ENCODE measurements at places on chromosomes 2 and 18.

DNA sequence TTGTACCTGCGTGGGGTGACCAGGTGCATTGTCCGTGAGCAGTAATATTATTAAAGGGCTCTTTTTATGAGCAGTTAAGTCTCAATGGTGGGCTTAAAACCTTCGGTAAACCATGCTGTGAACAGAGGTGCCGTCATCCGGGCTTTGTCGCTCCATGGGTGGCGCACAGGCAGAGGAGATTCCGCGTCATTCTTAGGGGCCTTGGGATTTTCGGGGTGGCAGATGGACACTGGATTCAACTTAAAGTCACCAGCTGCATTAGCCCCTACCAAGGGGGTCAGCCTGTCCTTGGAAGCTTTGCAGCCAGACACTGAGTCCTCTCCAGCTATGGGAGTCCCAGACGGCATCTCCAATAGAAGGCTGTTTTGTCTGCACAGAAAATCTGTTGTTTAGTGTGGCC is 107.7 kb downstream of the NFATC1 start:
- no peak for DNase-seq

DNA sequence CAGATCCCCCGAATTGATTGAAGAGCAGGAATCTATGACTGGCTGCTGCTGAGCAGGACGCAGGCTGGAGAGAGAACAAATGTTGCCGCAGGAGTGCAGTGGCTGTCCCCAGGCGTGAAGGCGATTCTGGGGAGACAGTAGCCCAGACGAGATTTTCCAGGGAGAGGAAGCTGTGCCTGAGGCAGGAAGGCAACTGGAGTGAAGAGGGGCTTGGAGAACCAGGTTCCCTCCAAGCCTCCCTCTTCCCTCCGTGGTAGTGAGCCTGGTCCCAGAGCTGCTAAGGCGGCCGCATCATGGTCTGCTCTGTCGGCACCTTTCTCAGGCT is 1.3 kb upstream of the NPPC start:
- no peak for DNase-seq

GRCh38 chr18:30512872-30513271 is 529.7 kb downstream of the DSC3 start:
- DNase-seq, result no peak

- peak; percentile 54 for DNase-seq
These were observed 48.2 kb upstream of the MAP3K20 start for GRCh38 chr2:173027181-173028128.

- DNase-seq, result no peak
These were observed 595.5 kb downstream of the FBXO15 start for GRCh38 chr18:73552171-73552570.

DNA sequence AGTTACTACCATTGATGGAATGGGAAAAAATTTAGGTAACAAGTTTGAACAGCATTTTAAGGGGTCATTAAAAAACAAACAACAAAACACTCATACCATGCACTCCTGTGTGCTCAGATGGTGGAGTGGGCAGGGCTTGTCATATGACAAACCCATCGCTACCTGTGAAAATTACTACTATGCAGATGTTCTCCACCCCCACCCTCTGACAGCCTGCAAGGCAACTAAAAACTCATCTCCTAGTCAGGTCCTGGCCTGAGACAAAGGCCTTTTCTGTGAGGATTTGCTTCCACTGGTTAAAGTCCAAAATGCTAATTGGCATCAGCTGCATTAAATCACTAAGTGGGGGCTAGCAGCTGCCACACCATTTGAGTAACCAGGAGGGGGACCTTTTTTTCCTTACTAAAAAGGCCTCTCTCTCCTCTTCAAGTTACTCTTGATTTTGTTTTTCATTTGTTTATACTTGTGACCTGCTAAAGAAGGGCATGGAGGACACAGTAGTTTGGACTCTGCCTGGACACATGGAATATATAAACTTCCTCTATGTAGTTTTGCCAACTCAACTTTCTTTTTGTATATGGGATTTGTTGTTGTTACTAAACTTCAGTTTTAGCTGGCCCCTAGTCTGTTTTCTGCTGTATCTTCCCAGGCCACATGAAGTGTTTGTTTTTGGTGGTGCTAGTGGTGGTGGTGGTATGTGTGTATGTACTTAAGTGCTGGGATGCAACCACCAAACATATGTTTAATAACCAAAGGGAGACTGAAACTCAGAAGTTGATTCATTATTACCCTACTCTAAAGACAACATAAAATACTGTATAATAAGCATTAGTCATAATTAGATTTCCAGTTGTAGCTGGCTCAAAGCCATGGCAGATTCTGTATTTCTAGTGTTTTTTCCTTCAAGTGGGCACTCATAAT is 121.3 kb downstream of the MAP4K4 start:
- no peak for DNase-seq

DNA sequence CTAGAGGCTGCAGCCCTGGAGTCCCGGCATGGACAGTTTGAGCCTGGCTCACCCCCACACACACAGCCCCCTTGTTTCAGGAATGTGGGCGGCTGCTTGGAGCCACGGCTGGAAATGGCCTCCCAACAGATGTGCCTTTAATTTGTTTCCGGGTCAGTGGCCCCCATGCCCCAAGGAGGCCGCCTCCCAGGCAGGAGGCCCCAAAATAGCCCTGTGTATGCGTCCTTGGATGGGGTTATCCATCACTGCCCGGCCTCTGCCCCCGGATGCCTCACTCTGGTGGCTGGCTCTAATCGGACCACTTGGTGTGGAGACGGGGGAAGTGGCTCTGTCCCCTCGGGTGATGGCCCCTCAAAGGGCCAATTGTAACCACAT is 151.9 kb upstream of the MYCN start:
- DNase-seq, result no peak

GRCh38 chr2:83874712-83875430 is 584.2 kb downstream of the SUCLG1 start:
- no peak for DNase-seq

- DNase-seq, result no peak
These were observed 74.3 kb upstream of the TNP1 start for GRCh38 chr2:216934151-216934550.

DNA sequence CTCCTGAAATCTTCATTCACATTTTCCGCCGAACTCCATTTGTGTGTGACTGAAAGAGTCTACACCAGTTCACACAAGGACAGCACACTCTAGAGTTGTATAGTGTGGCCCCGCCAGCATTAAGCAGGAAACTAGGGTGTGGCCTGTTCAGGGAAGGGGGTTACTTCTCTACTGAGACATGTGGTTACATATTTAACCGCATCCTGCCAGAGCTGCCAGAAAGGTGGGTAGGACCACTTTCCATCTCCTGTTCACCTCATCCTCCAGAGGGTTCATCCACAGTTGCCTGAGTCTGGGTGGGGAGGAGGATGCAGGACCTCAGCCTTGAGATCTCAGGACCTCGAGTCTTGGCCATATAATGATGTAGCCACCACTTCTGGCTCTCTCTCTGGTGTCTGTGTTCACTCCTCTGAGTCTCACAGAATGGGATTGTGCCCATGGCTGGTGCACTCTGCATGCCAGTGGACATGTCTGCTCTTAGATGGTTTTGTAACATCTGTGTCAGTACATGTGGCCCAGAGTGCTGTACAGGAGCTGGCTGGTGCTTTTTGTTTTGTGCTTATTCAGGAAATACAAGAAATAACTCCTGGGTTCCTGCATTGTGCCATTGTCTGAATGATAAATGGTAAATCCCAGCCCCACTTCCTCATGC is 7.7 kb upstream of the SP140L start:
- peak; percentile 26 for DNase-seq

DNA sequence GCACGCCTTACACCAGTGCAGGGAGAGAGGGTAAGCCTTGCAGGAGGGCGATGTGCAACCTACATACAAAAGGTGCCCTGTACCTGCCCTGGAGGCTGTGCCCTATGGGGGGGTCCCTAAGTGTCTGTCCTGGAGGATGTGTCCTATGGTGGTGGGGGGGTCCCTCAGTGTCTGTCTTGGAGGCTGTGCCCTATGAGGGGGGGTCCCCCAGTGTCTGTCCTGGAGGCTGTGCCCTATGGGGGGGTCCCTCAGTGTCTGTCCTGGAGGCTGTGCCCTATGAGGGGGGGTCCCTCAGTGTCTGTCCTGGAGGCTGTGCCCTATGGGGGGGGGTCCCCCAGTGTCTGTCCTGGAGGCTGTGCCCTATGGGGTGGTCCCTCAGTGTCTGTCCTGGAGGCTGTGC is 216.6 kb downstream of the HDAC4 start:
- no peak for DNase-seq

- DNase-seq, result no peak
These were observed 88.7 kb upstream of the EFEMP1 start for GRCh38 chr2:56012221-56012765.

GRCh38 chr2:47598476-47598875 is 184.5 kb upstream of the MSH6 start:
- DNase-seq, result no peak

- no peak for DNase-seq
These were observed 257.3 kb upstream of the SESTD1 start for GRCh38 chr2:179521944-179522343.

DNA sequence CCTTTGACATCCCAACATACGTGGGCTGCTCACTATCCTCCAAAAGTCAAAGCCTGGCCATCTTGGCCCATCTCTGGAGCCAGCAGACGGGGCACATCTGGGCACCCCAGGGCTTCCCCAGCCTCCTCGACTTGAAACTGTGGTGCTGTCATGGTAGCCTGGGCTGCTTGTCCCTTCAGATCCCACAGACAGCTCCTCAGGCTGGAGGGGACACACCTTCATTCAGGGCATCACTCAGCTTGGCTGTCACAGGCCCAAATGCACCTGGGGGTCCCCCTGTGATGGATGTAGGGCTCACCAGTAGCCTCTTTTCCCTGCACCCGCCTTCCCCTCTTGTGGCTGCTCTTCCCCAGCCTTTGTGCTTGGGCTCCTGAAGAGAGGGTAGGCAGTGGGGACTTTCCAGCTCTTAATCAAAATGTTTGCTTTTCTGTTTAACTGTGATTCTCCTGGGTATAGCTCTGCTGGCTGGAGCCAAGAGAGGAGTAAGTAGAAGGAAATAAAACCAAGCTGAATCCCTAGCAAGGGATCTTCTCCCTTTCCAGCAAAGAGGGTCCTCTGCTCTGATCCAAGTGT is 92.3 kb downstream of the GYPC start:
- no peak for DNase-seq

- DNase-seq, result no peak
These were observed 255.1 kb upstream of the LINC00305 start for GRCh38 chr18:64403784-64404503.

DNA sequence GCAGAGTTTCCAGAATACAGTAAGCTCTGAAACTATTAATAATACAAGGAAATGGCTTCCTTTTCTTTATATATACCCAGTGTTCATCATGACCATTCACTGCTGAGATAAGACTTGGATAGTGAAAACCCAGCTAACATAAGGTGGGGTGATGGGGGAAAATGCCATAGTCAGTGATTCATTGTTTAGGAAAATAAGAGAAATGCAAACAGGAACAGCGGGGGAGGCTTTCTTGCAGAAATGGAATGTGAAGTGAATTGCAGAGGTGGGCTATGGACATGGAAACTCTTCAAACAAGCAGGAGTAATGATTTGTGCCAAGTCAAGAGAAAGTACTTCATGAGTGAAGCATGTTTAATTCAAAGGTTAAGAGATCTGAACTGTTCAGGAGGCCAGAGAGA is 519.4 kb downstream of the TDRD15 start:
- DNase-seq, result no peak

DNA sequence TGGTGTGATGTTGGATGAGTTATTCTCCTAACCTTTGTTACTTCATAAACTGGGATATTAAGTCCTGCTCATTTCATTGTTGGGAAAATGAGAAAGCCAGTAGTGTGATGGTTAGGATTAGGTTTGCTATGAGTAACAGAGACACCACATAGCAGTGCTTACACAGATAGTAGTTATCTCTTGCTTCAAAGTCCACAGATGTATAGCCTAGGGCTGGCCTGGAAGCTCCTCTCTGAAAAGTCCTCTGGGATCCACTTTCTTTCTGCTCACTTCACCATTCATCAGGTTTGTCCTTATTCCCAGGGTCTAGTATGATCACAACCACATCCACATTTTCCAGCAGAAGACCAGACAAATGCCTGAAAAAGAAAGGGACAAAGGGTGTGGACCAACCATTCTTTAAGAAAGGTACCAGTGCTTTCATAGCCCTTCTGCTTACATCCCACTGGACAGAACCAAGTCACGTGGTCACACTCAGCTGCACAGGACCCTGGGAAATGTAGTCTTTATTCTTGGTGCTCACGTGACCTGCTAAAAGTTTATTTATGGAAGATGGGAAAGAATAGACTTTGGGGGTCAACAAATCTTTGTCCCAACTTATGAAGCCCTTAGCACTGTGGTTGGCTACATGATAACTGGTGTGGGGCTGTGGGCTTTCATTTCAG is 108.9 kb downstream of the INSIG2 start:
- DNase-seq, result no peak

DNA sequence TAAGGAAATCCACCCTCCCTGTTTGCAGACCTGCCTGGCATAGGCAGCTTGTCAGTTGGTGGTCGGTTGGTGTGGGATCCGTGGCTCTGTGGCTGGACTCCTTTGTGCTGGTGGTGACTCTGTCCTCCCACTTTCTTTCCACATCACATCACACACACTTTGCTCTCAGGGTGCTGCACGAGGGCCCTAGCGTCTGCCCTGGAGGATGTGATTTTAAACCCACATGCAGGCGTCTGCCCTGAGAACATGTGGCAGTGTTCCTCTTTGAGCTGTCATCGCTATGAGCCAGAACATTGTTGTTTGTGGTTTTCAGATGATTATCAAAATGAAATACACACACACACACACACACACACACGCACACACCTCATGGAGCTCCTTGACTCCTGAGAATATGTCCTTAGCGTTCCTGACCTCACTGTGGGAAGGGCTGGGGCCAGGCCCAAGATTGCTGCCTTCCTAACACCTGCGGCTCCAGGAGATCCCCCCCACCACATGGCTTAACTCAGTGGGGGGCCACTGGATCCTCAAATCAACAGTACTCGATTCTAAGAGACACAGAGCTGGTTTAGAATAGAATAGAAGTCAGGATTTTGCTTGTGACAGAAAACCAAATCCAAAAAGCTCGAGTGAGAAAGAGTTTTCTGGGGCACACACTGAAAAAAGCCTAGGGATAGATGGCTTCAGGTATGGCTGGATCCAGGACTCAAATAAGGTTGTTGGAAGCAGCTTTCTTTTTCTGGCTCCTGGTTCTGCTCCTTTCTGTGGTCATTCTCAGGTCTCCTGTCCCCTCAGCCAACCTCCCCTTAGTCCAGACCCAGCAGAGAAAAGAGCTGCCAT is 54.8 kb downstream of the RTP5 start:
- no peak for DNase-seq

DNA sequence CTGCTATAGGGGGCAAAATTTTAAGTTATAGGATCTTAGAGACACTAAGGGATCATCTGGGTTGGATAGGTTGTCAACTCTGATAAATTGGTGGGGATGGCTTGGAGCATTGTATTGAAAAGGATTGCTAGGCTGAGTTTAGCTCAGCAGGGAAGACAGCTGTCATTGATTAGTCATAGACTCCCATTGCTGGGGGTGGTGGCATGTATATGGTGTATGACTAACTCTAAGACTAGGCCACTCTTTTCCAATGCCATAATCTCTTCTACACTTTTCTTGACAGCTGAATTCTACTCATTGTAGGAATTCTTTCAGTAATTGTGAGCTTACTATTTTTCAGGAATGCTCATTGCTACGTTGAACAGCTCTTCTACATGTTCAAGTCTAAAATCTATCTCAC is 81.3 kb upstream of the PELI1 start:
- DNase-seq, result no peak

- DNase-seq, result no peak
These were observed 132.1 kb upstream of the STON1 start for GRCh38 chr2:48397846-48398245.

- no peak for DNase-seq
These were observed 40.6 kb downstream of the DHX57 start for GRCh38 chr2:38835015-38835601.

GRCh38 chr2:203997980-203998809 is 61.6 kb downstream of the ICOS start:
- DNase-seq, result no peak

Measured in stimulated activated CD8-positive, alpha-beta memory T cell treated with anti-CD3 and anti-CD28 coated beads, Interleukin-4, amount 100 ng/mL, for 24 hours (primary cell).